Right forelimb (tissue), 1 donor: ENCODE measurements at places on chromosomes 12 and 14.

DNA sequence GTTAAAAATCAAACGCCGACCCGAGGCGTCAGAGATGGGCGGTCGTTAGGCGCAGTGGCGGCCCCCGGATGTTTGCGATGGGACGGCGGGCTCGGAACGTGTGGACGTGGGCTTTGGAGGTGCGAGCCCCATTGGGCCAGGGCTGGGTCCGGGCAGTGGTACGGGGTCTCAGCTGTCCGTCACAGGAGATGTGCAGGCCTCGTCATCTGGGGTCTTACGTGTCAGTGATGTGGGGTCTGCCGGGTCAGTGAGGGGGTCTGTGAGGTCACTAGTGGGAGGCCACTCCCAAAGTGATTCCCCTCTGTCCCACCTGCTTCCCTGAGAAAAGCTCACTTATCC lies 21.6 kb upstream of the CHFR start:
- DNase-seq, result no peak

DNA sequence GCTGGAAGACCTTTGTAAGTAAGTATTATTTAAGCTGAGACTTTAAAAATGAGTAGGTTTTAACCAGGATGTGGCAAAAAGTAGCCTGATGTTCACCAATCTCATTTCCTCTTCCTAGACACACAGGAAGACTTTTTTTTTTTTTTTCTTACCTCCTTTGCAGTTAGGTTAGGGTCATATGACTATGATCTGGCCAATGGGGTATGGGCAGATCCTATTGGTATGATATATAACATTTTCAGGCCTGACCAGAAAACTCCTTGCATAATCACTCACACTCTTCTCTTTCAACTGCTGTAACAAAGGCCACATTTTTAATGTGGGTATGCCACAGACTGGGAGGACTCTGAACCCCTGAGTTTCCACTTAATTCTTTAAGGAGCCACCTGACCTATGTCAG lies 2.7 kb upstream of the RPS6KA5 start:
- DNase-seq, result no peak

DNA sequence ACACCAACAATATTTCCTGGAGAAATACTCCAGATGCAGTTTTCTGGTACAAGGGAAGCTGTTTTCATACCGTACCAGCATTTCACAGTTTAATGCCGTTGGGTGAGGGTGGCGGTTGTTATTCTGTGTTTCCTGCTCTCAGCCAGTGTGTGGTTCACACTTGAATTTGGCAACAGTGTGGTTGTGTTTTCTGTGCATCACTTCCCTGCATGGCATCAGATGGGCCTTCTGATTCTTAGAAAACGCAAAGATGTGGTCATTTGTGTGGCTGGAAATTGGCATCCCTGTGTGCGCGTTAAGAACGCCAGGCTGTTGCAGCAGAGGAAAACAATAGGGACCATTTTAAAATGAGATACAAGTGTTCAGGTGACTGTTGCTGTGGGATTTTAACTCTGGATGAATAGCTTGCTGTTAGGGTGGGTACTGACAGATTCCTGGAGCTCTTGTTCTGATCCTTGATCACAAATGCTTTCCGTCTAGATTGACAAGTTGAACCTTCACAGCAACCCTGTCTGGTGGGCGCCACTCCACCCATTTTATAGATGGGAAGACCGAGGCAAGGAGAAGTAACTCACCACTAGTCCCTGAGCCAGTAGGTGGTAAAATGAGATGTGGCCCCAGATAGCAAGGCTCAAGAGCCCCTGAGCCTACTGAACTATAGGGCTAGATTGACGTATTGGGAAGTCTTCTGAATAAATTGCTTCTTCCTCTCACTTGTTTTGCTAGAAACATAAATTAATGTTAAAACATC lies 231.2 kb downstream of the CHST11 start:
- no peak for DNase-seq

GRCh38 chr14:51917193-51917592 lies 56.8 kb downstream of the GNG2 start:
- no peak for DNase-seq

DNA sequence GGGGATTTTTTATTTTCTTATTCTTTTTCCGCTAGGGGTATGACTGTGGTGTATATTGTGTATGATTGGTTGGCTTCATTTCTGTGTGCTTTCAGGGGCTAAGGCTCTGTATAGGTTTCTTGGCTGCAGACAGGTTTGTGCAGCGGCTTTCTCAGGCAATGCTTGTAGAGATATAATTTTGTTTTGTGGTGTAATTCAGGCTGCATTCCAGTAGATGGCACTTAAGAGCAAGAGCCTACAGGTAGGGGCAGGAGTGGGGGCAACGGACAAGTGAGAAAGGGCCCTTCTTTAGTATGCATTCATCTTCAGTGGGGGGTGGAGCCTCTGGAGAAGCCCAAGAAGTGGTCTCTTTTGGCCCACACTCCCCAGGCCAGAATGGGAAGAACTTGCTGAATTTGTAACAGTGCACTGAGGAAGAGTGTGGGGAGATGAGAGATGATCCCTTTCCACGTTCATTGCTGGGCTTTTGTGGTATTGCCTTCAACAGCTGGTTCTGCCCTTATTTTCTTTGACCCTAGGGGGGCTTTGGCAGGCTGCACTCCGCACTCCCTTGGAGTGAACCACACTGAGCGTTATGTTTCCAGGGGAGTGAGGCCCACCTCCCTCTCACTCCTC lies 78.6 kb downstream of the IFNG-AS1 start:
- DNase-seq, result no peak

DNA sequence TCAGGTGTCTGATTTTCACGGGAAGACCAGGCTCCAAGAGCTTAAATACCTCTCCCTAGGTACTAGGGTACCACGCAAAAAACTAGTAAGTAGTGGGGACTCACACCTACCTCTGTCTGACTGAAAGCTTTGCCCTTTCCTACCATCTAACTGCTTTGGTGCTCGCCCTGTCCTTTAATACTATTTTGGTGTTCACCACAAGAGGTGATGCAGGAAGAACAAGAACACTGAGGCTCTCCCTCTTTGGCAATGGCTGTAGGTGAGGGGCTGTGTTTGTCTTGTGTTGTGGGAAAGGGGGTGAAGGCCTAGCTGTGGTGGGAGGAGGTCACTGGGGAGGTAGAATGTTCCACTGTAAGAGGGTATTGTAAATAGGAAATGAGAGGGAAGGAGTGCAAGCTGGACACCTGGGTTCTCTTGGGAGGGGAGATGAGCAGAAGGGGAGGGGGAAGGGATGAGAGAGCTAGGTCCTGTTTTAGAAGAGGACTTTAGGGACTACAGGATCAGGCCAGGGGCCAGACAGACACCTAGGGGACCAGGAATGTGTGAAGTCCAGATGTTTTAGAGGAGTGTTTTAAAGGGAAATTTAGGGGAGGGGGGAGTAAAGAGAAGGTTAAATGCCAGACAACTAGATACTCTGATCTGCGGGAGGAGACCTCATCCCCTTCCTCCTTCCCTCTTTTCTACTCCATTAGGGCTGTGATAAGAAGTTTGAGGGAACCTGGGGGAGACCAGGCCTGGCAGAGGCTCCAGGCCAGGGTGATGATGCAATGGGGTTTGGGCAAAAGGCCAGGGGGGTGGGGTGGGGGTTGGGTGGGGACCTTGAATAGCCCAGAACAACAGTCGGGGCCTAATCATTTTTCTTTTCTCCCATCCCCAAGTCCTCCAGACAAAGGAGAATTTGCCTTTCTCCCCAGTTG lies 2.1 kb downstream of the ITGA5 start:
- no peak for DNase-seq

DNA sequence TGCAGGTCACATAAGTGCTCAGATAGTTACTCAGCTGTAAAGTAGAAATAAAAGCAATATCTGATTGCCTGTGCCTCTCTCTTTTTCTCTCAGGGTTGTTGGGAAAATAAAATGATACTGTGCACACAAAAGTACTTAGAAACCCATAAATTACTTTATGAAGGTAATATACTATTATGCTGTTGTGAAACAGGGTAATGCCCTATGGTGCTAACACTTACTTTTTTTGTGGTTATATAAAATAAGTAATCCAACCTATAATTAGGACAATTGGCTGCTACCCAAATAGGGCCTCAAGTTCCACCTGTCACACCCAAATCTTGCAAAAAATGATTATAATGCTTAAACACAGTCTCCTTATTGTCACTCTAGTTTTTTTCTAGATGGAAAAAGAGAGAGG lies 50.6 kb downstream of the DAAM1 start:
- DNase-seq, result no peak

- no peak for DNase-seq
Measured at GRCh38 chr12:47813511-47814196, 6.0 kb downstream of the HDAC7 start.

- DNase-seq, result no peak
Measured at GRCh38 chr12:114767084-114767760, 83.2 kb upstream of the TBX3 start.

- no peak for DNase-seq
Measured at GRCh38 chr14:70601162-70601561, 707 bp upstream of the MED6 start.

DNA sequence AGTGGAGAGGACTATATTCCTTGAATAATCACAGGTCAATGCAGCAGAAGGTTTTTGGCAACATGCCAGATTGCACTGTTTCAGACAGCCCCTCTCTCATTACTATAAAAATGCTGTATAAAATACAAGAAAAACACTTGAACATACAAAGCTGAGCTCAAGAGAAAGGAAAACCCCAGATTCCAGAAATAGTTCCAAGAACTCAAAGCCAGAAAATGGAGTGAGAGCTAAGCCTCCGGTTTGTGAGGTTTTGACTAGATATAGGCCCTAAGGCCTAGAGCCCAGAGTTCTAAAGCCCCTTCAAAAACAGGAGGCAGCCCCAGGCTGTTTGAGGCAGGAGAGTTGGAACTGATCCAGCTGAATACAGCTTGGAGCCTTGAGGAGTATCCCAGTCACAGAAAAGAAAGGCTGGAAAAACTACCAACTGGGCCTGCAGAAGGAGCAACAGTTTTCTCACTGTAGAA lies 29.4 kb upstream of the ACTN1 start:
- DNase-seq, result no peak

GRCh38 chr12:51351913-51352532 lies 5.5 kb upstream of the CELA1 start:
- no peak for DNase-seq

- DNase-seq, result no peak
Measured at GRCh38 chr14:96844857-96845570, 47.8 kb downstream of the VRK1 start.
